NCI-H2081 (cell line): ENCODE measurements at places on chromosomes 7 and 10.

- no peak for DNase-seq
These were observed 645.7 kb upstream of the DPP6 start for GRCh38 chr7:153406486-153406872.

DNA sequence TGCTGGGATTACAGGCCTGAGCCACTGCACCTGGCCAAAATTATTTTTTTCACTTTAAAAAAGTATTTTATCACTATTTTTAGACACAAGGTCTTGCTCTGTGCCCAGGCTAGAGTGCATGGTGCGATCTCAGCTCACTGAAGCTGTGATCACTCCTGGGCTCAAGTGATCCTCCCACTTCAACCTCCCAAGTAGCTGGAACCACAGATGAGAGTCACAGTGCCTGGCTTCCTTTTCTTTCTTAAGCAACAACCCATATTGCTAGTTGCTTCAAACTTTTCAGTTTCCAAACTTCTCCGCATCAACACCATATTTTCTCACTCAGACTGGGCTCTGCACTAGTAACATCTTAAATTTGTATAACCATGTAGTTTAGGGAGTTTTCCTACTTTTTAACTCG, 9.5 kb upstream of the SMC3 start:
- no peak for DNase-seq

GRCh38 chr10:31912289-31912688, 16.3 kb downstream of the ARHGAP12 start:
- no peak for DNase-seq

DNA sequence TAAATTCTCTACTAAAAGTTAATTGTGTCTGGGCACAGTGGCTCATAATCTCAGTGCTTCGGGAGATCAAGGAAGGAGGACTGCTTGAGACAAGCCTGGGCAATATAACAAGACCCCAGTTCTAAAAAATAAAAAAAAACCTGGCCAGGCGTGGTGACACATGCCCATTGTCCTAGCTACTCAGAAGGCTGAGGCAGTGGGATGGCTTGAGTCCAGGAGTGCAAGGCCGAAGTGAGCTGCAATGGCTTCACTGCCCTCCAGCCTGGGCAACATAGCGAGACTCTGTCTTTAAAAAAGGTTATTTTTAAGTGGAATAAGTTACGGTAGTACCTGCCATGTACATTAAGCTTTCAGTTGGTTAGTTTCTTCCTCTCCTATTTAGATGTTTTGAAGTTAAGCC, 28.9 kb downstream of the CDK14 start:
- no peak for DNase-seq
